ENCODE measurements at places on chromosomes 11 and 22. TPM values are rescaled to one million over a fixed set of nuclear protein-coding genes. Genes with fewer than 3 reads are reported as not detected.

The PANX3 gene
- total RNA-seq = not detected

The IL17REL gene
- total RNA-seq = not detected

DNA sequence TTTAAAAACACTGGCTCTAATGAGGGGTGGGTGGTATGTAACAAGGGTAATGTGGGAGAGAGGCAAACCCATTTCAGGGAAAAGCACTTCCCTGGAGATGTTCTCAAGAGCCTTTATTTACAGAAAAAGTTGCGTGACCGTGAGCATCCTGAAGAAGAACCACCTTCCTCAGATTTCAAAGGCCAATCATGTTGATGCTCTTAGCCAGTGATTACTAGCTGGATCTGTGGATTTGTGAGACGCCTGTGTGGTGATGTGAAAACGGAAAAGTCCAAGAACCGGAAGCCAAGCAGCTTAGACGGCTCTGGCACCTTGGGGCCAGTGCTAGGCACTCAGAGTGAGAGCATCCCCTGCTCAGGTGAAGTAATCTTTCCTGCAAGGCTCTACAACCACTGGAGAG, 12.6 kb upstream of the UBASH3B start:
- H3K4me1 ChIP-seq = no peaks in the 10 kb centered on the region
- no peak for DNase-seq
- no peak overlapping the region for H3K4me3 ChIP-seq
- H3K27ac ChIP-seq = no peak overlapping the region

GRCh38 chr11:22460181-22460580, 122.0 kb downstream of the SLC17A6 start:
- H3K27me3 ChIP-seq = no peaks in the 10 kb centered on the region
- H3K36me3 ChIP-seq = no peaks in the 10 kb centered on the region
- no peak overlapping the region for H3K4me3 ChIP-seq
- H3K27ac ChIP-seq = no peak overlapping the region
- no peaks in the 10 kb centered on the region for H3K4me1 ChIP-seq
- DNase-seq = no peak

DNA sequence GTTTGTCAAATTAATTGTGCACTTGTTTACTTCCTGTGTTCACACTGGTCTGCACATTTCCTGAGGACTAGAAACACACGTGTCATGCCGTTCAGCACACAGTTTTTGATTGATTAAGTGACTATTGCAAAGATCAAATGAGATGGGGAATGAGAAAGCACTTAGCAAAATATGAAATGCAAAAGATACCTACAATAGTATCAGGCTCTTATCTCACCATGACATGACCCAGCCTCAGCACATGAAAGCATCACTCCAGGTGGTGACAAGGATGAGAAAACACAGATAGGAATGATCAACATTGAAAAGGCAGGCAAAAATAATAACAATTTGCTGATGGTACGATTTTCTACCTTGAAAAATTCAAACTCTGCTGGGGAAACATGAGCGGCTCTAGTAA, 42.1 kb upstream of the TP53I11 start:
- no peaks in the 10 kb centered on the region for H3K36me3 ChIP-seq
- H3K4me3 ChIP-seq = no peak overlapping the region
- no peak overlapping the region for H3K27ac ChIP-seq
- DNase-seq = no peak

GRCh38 chr11:90822996-90823395, 600.1 kb upstream of the CHORDC1 start:
- H3K27ac ChIP-seq = no peak overlapping the region
- no peaks in the 10 kb centered on the region for H3K27me3 ChIP-seq
- no peaks in the 10 kb centered on the region for H3K36me3 ChIP-seq

DNA sequence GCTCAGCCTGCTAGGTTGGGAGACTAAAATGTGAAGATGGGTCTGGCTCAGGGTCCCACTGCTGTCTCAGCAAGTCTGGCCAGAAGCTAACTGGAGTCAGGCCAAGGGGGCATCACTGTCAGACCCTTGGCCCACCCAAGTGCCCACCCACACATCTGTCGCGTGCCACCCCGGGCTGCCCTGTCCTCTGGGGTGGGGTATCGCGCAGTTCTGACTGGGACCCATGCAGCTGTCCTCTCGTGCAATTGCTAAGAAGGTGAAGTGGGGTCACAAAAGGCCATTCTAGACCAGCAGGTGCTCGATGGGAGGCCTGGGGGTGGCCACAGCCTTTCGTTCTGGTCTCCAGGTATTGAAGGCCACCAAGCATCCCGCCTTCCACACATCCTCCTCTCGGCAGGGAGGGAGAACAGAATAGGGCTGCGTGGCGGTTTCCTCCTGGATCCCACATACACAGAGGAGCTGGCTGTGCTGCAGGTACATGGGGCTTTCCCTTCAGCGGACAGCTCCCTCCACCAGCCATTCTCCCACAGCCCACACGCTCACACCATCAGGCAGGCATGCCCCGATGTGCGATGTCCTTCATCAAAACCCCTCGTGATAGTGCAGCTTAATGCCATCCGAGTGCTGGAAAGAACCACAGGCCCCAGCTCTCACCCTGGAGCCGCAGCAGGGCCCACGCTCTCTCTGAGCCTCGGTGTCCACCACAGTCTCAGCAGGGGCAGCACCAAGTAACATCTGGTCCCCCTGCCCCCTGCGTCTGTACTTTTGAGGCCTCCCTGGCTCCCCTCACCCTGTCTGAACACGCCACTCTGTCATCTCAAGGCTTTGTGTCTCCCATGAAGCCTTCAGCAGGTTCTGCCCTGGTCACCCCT, 37.6 kb downstream of the SHANK2 start:
- no peak overlapping the region for H3K27ac ChIP-seq
- no peaks in the 10 kb centered on the region for H3K36me3 ChIP-seq
- no peaks in the 10 kb centered on the region for H3K4me1 ChIP-seq
- no peaks in the 10 kb centered on the region for H3K27me3 ChIP-seq
- H3K4me3 ChIP-seq = no peak overlapping the region

All from ascending aorta (tissue), 2 donors.